ENCODE measurements at places on chromosomes 6 and 20.

DNA sequence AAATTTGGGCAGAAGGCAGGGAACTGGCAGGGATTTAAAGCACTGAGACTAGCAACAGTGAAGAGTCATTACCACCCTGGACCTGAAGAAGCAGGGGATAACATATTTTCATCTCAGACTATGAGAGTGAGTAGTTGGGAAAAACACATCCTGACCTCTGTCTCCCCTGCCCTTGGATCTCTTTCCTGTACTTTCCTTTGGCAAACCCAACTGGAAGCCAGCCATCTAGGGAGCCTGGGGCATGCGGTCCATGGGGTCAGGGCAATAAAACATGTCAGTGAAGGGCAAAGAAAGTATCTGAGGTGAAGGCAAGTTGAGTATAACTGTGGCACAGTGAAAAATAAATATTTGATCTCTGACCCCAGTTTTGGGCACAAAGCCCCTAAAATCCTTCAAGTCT, 698.2 kb downstream of the DOK5 start:
- no peak for DNase-seq

DNA sequence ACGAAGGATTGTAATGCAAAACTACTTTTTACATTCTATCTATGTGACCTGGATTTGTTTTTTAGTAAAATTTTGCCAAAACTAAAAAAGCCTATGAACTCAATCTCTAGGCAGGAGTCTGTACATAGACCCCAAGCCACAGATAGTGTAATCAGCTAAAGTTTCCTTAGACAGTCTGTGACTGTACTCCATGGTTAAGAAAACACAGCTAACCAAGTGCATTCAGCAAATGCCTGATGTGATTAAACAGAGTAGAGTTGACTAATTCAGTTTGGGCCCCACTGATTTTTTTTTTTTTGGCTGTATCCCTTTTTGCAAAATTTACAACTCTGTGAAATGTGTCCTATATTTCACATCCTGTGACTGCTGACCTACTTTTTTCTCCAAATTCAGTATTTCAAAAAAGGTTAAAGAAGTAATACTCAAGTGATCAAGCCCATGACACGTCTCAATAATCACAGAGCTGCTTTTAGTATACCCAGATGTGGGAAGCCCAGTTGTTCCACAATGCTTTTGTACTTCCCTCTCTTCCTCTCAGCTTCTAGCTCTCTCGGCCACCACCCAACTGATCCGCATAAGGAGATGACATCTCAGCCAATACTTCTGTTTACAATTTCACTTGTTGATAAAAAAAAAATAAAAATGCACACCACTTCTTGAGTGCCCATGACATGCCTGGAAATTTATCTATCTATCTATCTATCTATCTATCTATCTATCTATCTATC, 108.8 kb upstream of the TBX18 start:
- no peak for DNase-seq

DNA sequence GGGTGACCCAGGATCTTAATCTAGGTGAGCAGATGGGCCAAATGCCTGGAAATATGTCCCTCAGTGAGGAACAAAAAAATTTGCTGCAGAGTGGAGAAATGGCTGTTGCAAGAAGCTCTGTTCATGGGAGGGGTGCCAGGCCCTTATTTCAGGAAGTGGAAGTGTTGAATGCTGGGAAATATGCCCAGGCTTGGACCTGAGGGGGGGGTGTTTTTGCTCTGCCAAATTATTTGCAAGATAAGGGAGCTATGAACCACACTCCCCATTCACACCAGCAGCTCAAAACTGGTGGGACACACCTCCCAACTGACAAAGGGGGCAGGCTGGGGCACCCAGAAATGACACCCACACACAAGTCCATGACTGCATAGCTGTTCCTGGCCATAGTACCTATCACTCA, 8.7 kb downstream of the CST4 start:
- DNase-seq = no peak

DNA sequence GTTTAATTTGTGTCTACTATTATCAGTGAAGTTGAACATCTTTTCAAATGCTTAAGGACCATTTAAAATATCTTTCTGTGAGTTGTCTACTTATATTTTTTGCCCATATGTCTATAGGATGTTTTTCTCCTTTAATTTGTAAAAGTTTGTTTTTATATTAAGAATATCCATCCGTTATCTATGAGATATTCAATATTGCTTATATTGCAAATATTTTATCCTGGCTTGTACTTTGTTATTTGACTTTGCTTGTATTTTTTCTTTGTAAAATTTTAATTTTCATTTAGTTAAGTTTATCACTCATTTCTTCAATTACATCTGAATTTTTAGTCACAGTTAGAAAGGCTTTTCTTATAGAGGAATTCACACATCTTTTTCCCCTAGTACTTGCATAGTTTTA, 117.0 kb upstream of the MLIP start:
- no peak for DNase-seq

- DNase-seq = no peak
Observed at GRCh38 chr6:90382760-90383159, 86.1 kb upstream of the BACH2 start.

GRCh38 chr6:122747573-122747972, 31.9 kb upstream of the FABP7 start:
- DNase-seq = no peak

GRCh38 chr6:147651249-147652063, 143.0 kb downstream of the SAMD5 start:
- DNase-seq = no peak

DNA sequence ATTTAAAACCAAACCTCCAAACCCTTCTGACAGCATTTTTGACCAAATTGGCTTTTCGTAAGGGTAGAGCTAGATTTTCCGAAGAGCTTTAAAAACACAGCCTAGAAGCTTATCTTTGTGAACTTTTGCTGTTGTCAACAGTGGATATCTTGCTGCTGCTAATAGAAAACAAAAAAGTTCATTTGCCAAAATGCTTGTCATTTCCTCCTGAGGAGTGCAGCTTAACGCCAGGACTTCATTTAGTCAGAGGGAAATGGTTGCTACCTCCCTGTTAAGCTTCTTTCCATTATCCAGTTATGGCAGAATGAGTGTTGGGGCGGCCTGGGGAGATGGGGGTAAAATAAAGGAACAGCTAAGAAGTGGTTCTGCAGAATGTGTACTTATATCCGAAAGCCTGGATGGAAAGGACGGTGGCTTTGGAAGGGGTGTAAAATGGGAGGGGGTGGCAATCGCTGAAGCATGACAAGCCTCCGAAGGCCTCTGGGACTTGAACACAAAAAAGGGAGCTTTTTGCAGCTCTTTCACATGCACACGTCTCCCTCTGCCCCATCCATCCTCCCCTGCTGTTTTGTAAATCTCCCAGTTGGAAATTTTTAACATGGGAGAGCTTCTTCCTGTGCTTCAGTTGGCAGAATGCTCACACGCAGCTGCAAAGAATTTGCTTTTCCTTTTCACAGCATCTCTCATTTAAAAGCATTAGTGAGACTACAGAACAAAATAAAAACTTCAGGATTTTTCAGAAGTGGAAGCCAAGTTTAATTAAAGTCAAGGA, 22.5 kb downstream of the JARID2 start:
- no peak for DNase-seq

- no peak for DNase-seq
Observed at GRCh38 chr6:44226368-44227147, 3.2 kb downstream of the SLC29A1 start.

DNA sequence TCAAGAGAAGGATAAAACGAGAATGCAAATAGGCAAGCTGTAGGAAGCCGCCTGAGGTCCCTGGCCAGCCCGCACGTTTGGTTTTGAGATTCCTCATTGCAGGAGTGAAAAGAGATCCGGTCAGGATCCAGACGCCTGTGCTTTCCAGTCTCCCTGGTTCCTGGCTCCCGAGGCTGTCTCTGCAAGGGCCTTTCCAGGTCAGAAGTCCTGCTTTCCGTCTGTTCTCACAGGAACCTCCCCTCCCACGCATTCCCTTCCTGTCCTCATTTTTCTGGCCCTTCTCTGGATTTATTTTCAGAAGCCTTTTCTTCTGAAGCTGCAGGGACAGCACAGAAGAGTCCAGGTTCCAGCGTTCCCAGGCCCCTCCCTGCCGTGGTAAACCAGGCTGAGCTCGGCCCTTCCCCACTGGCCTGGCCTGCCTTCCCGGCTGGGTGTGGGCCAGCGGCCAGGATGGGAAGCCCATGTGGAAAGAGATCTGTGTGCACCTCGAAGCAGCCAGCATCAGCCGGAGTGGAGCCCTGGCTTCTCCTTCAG, 54.0 kb downstream of the TMEM242 start:
- DNase-seq = no peak

DNA sequence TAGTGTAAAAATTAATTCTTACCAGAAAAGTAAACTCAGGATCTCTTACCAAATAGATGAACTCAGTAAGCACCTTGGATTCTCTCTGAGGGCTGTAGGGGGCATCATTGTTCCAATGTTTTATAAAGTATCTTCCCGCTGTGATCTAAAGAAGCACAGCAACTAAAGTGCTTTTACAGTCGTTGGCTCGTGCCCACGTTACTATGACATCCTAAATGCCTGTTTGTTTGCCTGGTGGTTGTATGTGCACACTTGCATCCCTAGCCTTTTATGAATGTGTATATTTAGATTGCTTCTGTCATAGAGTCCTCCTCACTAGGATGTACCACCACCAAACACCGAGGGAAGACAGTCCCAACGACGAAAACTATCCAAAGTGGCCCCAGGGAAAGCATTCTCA, 34.5 kb downstream of the SLX4IP start:
- no peak for DNase-seq

- DNase-seq = no peak
Observed at GRCh38 chr6:126926926-126927325, 191.5 kb upstream of the RSPO3 start.

DNA sequence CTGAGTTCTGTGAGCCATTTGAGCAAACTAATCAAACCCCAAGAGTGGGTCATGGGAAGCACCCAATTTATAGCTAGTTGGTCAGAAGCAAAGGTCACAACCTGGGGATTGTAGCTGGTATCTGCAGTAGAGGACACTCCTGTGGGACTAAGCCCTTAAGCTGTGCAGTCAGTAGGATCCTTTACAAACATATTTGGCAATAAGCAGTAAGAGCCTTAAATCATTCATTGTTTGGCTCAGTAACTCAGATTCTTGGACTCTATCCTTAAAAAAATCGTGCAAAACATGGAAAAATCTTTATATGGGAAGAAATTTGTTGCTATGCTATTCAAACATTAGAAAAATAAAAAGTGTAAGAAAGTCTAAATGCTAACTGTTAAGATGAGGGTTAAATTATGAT, 29.9 kb downstream of the FRK start:
- no peak for DNase-seq

DNA sequence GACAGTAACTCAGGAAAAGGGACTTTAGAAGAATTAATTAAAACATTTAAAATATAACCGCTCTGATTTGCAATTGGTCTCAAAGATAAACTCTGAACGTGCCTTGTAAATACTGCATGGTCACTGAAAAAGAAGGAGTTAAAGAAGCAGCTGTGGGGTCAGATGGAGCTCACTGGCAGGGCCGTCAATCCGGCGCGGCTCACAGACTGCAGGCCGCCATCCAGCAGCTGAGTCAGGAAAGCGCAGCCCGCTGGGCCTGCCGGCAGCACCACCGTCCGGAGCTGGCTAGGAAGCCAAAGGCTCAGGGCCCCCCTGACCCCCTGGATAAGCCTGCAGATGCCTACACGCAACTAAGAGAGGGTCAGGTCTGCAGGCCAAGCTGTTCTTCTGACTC, 54.2 kb upstream of the FRMD1 start:
- DNase-seq = no peak

DNA sequence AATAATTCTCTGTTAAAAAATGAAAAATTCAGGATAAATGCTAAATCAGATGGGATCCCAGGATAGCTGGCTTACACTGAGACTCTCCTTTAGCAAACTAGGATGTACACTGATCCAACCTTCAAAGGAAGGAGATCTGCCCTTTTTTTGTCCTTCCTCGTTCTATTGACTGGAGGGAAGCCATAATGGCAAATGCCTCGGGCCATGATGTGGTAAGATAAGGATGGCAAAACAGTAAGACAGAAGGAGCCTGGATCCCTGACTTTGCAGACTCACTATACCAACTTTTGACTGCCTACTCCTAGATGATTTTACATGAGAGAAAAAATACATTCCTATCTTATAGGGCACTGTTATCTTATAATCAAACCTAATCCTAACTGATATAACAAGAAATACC, 156.9 kb upstream of the BEND3 start:
- no peak for DNase-seq

GRCh38 chr20:10826111-10826510, 152.3 kb upstream of the JAG1 start:
- no peak for DNase-seq

GRCh38 chr20:61347443-61347842, 95.4 kb downstream of the CDH4 start:
- no peak for DNase-seq
